ENCODE measurements at places on chromosomes 4 and X.
A peak's percentile ranks its signal among the peaks of the same experiment; 100 is the strongest.

- no peak for DNase-seq
Measured at GRCh38 chr4:122658818-122659295, 38.0 kb upstream of the IL21 start.

DNA sequence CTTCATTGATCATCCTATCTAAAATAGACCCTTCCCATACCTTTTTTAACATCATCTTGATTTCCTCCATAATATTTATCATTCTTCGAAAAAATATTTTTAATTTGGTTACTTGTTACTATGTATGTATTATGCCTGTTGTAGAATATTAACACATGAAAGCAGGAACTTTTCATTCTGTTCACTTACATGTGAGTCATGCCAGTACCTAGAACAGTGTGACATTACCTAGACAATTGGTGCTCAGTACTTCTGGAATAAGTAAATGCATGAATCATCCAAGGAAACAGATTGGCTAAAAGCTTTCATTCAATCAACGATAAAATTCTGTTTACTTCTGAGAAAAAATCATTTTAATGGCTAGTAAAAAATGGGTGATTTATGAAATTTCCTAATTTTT is 76.4 kb downstream of the CXXC4 start:
- DNase-seq = no peak

DNA sequence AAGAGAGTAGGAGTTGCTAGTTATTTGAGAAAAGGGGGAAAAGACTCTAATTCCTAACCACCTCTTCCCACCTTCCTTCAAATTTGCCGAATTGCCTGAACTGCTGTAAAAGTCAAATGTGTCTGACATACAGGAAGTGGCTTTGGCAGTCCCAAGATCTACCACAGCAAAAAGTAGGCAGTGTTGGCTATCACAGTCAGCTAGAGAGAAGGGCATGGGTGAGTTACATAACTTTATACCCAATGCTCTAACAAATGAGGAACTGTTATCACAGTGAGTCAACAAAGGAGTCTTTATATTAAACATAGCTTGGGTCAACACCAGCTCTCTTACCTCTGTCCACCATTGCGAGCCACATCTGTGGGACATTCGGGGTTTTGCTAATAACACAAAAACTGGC is 2.4 kb upstream of the MBNL3 start:
- DNase-seq = no peak

DNA sequence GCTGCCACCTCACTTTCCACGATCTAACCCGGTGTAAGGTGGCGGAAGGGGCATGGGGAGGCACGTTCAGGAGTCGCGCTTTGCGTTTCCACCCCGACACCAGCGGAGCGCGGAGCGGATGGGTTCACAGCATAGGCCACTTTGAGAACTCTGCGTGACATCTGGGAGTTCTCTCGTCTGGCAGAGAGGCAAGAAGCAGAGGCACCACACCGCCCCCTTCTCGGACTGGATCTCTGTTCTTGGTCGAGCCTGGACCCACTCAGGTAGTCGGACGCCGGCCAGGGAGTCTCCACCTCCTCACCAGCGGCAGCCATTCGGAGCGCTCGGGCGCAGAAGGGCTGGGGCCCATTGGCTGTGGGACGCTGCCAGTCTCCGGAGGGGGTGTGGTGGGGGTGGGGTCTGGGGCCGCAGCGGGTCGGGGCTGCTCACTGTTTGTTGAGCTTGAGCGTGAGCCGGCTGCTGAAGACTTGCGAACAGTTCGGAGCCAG is at the start of gene DACH2:
Gene DACH2, plus strand, starts transcription at position 428 of the 488 bp plus-strand sequence.
- peak; percentile 89 for DNase-seq

DNA sequence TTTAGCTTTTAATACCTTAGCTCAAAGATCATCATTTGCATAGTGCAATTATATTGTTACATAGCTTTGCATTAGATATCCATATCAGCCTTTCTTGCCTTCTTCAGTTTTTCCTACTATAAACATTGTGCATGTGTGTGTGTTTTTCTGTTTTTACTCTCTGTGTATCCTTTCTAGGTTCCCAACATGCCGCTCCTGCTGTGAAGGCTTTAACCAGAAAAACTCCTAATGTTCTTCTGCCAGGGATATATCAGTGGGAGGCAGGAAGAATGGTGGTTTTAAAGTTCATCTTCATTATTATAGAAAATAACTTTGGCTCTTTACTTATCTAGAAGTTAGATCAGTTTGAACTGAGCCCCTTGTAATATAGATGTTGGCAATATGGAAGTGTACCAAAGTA is 61.2 kb downstream of the CPE start:
- no peak for DNase-seq

GRCh38 chr4:87066403-87067123 is 131.8 kb downstream of the AFF1 start:
- DNase-seq = no peak

- DNase-seq = no peak
Measured at GRCh38 chr4:98710831-98711230, 52.4 kb upstream of the TSPAN5 start.

GRCh38 chrX:35357656-35358055 is 415.1 kb downstream of the FAM47B start:
- no peak for DNase-seq

DNA sequence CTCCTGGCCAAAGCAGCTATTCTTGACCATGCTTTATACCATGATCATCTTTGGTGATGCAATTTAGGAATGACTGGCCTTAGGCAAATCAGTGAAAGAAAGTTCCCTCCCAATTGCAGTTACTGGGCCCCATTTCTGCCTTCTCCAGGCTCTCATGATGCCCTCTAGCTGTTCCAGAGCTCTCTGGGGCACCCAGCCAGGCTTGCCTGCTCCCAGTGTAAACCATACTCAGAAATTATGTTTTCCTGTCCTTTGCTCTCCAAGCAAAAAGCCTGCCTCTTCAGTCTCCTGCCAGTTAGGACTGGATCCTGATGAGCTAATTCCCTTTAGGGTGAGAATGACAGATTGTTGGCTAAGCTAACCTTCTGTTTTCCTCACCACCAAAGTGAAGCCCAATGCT is 85.3 kb upstream of the RBPJ start:
- no peak for DNase-seq

DNA sequence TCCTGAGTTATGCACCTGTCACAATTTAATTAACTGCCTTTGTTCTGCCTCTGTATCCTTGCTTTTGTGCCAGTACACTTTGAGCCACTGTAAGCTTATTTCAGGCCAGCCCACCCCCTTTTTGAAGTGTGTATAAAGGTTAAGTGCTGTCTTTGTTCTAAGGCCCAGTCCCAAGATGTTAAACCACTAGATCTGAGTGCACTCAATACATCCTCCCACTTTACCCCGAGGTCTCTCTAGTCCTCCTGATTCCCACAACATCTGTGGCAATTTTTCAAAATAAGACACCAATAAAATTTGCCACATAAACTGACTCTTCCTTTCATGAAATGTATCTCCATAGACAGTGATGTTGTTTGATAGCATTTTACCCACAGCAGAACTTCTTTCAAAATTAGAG is 124.1 kb upstream of the SPIN4 start:
- no peak for DNase-seq

DNA sequence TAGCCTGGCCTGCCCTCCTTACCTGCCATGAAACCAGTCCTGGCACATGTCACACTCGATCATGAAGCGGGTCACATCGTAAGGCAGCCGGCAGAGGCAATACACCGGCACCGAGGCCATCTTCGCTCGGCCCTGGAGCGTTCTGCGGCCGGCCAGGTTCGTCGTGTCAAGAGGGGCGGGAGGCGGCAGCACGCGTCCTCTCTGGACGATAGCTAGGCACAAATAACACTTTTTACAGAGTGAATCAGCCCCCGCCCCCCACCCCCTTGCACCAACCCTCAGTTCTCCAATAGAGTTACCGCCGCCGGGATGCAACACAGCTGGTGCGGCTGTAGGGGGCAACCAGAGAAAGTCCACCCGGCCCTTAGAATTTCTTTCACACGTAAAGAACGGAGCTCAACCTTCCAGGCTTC is 1.7 kb downstream of the PHF8 start:
- no peak for DNase-seq

- no peak for DNase-seq
Measured at GRCh38 chr4:156962528-156962974, 9.0 kb downstream of the PDGFC start.

GRCh38 chrX:129529685-129530281 is 6.5 kb upstream of the SMARCA1 start:
- DNase-seq = no peak

GRCh38 chrX:143206966-143207365 is 181.2 kb downstream of the SPANXN4 start:
- DNase-seq = no peak

- no peak for DNase-seq
Measured at GRCh38 chrX:18985186-18985435, 1.2 kb upstream of the PHKA2 start.

- no peak for DNase-seq
Measured at GRCh38 chr4:56752985-56753384, 68.5 kb downstream of the SPINK2 start.

- no peak for DNase-seq
Measured at GRCh38 chr4:158996669-158997074, 106.2 kb upstream of the RAPGEF2 start.

- DNase-seq = no peak
Measured at GRCh38 chr4:2078584-2078983, 19.5 kb downstream of the NAT8L start.

DNA sequence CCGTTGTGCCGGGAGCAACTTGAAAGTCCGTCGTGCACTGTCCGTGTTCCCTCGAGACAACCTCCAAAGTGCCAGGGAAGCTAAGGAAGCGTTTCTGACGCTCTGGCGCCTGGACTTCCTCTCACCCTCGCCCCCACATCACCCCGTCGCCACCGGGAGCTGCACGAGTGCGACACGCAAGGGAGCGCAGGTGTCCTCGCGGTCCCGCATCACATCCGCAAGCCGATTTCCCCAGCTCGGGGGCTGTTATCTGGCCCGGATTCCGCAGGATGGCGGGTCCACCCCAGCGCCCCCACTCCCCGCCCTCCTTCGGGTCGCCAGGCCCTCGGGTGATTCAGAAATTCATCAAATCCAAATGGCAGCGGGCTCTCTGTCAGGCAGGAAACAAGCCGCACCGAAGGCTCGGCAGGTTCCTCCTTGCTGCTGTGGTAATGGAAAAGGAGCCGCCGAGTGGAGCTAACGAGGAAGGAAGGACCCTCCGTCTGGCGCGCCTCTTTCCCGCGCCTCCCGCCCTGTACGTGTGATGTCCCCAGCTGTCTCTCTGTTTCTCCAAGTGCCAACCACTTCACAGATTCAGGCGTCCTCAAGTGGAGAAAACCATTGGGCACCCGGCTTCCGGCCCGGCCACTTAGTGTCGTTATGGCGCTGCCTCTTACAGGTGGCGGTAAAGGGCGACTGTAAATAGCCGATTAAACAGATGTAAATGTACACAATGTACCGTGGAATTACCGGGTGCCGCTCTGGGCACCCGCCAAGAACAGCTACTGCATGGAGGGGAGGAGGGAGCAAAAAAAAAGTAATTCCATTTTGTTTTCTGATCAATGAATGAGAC is 921 bp upstream of the SETD7 start:
- DNase-seq = peak; percentile 92

- no peak for DNase-seq
Measured at GRCh38 chr4:101730291-101731117, 60.0 kb upstream of the BANK1 start.

DNA sequence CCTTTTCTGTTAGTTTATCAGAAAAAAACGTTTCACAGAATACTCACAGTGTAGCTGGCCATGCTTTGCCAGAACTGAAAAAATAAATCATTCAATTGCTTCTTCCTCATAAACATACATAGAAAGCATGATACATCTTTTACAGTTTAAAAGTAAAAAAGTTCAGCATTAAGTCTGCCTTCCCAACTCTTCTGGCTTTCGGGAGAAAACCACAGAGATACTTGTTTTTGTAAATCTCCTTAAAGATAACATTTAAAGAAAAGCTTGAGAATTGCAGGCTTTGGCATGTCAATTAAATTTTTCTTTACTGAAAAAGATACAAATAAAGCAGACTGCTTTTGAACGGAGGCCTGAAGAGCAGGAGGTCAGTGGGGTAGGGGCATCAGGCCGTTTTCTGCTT is 66.8 kb downstream of the SEC24D start:
- no peak for DNase-seq

DNA sequence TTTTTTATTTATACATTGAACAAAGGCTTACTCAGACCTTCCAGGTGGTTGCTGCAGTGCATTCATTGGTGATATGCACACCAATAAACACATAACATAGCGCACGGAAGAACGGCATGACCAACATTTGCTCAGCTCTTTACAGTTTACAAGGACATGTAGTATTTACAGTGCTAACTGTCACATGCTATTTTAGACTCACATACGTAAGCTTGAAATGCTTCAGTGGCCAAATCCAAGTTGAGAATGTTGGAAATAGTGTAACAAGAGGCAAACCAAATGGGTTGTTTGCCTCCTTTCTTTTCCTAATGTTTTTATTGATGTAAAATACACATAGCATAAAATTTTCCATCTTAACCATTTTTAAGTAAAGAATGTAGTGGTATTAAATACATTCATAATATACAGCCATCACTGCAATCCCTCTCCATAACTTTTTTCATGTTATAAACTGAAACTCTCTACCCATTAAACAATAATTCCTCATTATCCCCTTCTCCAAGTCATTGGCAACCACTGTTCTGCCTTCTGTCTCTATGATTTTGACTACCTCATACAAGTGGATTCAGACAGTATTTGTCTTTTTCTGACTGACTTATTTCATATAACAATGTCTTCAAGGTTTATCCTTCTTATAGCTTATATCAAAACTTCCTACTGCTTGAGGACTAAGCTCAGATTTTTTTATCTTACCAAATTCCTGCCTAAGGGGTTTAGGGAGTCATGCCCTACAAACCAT is 1722.9 kb upstream of the AGA start:
- DNase-seq = no peak

DNA sequence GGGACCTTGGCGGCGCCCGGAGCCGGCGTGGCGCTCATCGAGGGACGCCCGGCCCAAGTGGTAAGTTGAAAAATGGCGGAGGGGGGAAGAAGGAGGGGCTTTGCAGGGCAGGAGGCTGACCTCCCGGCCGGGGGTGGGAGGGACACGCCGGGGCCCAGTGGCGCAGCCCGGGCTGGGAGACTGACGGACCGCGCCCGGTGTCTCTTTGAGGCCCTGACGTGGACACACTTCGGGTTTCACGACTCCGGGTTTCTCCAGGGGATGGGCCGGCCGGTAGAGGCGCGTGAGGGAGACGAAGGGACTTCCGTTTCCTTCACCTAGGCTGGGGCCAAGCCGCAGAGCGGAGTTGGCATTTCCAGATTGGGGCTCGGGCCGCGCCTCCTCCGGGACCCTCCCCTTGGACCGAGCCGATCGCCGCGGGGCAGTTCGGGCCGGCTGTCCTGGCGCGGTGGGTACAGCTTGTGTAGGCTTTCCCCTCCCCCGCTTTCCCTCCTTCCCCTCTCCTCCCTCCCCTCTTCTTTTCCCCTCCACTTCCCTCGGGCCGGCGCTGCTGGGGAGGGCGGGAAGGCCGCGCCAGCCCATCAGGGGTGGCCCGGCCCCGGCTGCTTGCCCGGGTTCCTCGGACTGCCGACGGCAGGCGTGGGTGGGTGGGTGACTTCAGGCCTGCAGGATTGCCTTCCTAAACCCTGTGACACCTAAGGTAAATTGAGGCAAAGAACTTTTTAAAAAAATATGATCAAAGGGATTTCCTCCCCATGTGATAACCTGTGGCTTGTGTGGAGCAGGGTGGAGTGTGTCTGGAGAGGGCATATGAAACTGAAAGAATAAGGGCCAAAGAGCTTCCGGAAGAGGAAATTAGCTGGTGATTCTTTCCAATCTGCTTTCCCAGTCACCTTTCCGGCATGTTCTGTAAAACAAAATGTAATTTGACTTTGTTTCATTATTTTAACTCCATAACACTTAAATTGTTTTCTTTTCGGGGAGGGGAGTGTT is at the start of gene XIAP:
Gene XIAP, plus strand, starts transcription at position 208 of the 993 bp plus-strand sequence. CDS start 25,610 bp downstream, outside the sequence.
- DNase-seq = peak; percentile 95

Data from chondrocyte (in vitro differentiated cells).